ENCODE measurements at places on chromosomes 7 and 10. TPM values are rescaled to one million over a fixed set of nuclear protein-coding genes. Genes with fewer than 3 reads are reported as not detected.

- no peak for DNase-seq
These were observed 135.2 kb upstream of the PRSS1 start for GRCh38 chr7:142614116-142614515.

DNA sequence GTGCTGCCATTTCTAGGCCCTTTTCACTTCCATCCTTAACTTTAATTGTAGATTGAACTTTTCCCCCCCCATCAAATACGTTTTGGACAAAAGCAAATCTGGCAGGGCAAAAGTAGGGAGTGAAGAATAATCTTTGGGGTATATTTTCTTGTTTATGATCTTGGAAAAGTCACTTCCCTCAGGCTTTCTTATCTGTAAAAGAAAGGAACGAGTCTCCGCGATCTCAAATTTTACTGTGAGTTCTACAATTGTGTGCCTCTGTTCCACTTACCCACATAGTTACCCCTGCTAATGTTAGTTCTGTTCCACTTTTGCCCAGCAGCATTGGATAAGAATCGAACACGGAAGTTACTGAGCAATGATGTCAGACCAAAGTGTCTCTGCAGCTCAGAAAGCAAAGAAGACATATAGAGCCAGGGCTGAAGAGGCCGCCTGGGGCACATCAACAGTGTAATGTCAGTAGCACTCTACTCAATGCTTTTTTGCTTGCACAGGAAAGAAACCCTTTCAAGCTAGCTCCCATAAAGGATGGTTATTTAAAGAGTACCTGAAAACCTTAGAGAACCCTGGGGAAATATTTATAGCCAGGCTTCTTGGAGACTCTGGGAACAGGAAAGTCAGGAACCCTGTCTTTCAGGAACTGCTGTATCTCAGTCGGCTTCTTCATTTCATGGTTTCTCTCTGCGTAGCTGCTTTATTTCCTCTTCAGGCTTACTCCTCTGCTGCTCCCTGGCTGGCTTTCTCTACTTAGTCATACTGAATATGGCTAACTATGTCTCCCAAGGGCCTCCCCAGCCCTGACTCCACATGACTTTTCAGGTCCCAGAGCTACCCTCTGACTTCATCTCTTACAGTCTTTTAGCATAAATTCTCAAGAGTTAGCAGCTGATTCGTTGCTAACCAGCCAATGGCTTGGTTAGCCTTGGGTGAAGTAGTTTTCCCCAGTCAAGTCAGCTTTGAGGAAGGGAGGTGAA lies 123.7 kb upstream of the FAM3C start:
- DNase-seq = no peak

- no peak for DNase-seq
These were observed 1.1 kb downstream of the P4HA1 start for GRCh38 chr10:73095481-73096021.

GRCh38 chr7:108528183-108528712 lies 2.3 kb upstream of the PNPLA8 start:
- no peak for DNase-seq

GRCh38 chr10:1373287-1373686 lies 317.1 kb downstream of the WDR37 start:
- DNase-seq = no peak

DNA sequence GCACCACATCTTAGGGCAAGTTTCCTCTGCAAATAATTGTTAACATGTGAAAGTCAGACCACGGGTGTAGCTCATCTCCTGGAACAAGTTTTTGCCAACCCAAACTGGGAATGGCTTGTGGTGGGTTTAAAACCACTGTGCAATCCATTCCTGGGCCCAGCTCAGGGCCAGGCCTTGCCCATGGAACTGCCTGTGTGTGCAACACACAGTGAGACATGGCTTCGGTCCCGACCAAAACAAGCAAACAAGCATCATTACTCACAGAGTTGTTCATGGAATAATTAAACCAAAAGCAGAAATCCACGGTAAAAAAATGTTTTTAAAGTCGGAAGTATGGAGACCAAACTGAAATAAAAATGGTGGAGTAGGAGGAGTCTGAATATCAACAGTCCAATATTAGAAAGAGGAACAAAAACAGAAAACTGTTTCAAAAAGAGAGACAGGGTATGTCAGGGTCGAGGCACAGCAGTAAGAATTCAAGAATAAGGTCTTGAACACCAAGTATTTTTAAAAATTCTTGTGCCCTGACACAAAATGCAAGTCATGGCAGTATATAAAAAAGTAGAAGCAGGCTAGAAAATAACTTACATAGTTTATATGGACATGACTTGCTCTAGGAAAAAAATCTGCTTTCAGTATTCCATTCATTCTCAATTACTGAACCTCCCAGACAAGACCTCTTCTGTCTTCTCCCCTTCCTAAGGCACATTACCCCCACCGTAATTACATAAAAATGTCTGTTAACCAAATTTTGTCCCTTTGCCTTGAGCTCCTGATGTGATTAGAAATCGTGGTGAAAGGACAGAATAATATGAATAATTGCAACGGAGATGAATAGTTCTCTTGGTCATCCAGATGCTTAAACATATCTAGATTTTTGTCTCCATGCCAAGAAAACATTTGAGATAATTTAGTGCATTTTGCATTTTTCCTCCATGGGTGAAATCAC lies 88.4 kb downstream of the FAS start:
- no peak for DNase-seq

GRCh38 chr10:33113466-33113865 lies 155.4 kb upstream of the ITGB1 start:
- no peak for DNase-seq

DNA sequence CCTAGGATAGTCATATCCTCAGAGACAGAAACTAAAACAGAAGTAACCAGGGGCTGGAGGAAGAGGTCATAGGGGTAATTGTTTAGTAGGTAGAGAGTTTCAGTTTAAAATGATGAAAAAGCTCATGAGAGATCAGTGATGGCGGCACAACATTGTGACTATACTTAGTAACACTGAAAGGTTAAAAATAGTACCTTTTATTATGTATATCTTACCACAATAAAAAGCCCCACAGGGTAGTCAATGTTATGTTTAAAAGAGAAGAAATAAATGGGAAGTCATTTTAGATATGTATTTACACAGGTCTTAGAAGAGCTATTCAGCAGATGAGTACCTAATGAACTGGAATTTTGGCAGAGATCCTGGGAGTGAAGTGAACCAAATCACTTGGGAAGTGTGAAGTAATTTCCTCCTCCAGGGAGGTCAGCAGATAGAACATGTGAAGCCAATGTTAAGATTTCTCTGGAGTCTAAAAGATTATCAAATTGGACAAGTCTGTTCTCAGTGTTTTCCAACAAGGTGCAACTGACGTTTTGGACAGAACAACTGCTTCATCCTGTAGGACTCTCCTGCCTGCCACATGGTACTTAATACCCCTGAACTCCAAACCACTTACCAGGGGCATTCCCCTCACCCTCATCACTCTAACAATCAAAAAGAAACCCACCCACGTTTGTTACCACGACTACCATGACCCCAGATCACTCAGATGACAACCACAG lies 6.4 kb downstream of the CDCA7L start:
- DNase-seq = no peak

GRCh38 chr7:147182874-147183273 lies 1066.3 kb downstream of the CNTNAP2 start:
- DNase-seq = no peak

DNA sequence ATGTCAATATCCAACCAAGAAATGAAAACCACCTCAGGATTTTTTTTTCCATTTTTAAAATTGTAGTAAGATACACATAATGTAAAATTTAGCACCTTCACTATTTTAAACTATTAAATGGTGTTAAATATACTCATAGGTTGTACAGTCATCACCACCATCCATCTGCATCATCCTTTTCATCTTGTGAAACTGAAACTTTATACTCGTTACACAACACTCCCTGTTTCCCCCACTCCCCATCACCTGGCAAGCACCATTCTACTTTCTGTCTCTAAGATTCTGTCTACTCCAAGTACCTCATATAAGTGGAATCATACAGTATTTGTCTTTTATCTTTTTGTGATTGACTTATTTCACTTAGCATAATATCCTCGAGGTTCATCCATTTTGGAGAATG lies 335.2 kb upstream of the NPSR1 start:
- DNase-seq = no peak

GRCh38 chr10:86364491-86365345 lies 1.9 kb downstream of the GRID1 start:
- peak; percentile 62 for DNase-seq

GRCh38 chr7:4866528-4867496 lies 5.0 kb upstream of the PAPOLB start:
- DNase-seq = no peak

- no peak for DNase-seq
These were observed 266.3 kb downstream of the PPP1R3A start for GRCh38 chr7:113652501-113652900.

DNA sequence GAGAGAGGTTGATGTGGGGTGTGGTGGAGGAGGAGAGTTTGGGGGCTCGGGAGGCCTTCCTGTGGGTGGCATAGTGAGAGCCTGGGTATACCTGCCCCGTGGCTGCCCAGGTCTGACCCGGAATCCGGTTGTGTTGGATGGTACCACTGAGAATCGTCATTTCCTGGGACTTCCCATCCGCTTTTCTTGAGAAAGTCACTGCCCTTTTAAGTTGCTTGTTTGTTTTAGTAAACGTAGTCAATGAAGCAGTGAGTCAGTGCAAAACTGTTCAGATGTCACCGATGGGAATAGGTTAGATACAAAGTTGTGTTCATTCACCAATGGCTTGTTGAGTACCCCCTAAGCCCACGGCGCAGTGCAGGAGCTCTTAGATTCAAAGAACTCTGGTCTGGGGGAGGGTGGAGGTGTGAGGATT lies 285.8 kb downstream of the CAMK1D start:
- no peak for DNase-seq

DNA sequence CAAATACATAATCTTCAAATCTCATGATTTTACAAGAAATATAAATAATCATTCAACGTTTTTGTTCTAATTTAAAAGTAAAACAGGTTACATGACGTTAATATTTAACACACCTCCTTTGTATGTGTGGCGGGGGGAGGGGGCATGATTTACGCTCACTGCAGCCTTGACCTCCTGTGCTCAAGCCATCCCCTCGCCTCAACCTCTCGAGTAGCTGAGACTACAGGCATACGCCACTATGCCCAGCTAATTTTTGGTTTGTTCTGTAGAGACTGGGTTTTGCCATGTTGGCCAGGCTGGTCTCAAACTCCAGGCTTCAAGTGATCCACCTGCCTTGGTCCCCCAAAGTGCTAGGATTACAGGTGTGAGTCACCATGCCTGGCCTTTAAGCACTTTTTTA lies 7.2 kb upstream of the CACNA2D1 start:
- no peak for DNase-seq

DNA sequence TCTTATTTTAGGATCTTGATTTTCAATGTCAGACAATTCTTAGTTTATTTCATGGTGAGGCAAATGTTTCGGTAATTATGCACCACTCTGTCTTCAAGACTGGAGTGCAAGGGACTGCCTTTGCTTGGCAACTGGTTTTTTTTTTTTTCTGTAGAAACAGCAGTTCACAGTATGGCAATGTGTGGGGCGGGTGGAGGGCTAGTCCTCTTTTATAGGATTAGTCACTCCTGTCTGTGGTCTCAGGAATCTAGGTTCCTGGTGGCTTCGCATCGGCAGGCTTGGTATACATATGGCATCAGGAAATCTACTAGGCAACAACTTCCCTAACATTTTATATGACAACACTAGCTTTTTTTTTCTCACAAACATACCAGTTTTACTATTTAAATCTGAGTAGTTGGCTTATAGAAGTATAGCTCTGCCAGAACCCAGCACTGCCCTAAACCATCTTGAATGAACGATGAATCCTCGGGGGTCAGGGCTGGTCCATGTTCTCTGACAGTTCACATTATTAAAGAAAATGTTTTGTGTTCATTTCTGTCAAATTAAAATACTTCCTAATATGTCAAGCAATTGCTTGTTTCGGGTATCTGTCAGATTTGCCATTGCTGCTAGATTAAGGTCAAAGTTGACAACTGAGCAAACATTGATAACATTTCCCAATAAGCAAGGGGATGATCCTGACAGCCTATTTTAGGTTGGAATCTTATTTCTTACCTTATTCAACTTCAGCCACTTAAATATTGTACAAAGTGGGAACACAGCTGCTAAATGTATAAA lies 289.7 kb upstream of the VSTM2A start:
- no peak for DNase-seq

DNA sequence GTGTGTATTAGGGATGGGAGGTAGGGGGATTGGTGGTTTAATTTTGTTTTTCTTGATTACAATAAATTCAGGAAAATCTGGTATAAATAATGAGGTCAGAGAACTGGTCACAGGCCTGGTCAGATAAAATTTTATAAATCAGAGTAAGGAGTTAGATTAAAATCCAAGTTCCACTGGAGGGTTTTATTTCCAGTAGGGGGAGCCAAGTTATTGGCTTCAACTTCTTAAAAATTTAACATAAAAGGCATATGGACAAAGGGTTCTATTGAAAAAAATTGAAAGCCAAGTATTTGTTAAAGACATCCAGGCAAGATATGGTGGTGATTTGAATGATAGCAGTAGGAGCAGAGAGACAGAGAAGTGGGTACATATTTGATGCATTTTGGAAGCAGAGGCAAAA lies 763.3 kb downstream of the SORCS1 start:
- no peak for DNase-seq

GRCh38 chr10:59976909-59977308 lies 70.6 kb upstream of the CCDC6 start:
- no peak for DNase-seq

GRCh38 chr10:125092564-125093031 lies 67.8 kb downstream of the CTBP2 start:
- DNase-seq = peak; percentile 61

- no peak for DNase-seq
These were observed 57.0 kb downstream of the ZNF277 start for GRCh38 chr7:112263519-112263918.

- peak; percentile 45 for DNase-seq
These were observed 89.9 kb downstream of the CARD11 start for GRCh38 chr7:2953588-2954407.

- no peak for DNase-seq
These were observed 21.3 kb downstream of the SRPK2 start for GRCh38 chr7:105367458-105367857.

DNA sequence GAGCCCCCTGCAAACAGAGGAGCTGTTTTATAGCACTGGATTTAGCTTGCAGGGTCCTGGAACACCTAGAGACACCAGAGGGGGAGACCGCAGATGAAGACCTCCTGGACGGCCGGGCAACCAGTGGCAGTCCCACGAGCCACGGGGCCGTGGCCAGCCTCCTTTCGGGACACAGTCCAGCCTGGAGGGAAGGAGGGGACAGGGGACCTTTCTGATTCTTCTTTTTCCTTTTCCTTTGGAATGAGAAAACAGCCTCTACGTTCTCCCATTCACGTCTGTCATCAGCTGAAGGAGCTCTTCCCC lies 35.4 kb upstream of the FAM20C start:
- DNase-seq = no peak

CARD11 gene
- 5.8 TPM for total RNA-seq

APBB1IP gene
- total RNA-seq = 19.2 TPM

PDGFA gene
- 57.1 TPM for total RNA-seq

RAMP3 gene
- 255 TPM for total RNA-seq

MINPP1 gene
- 15.4 TPM for total RNA-seq

KLF14 gene
- not detected for total RNA-seq

VSTM4 gene
- 19.5 TPM for total RNA-seq

LRRTM3 gene
- not detected for total RNA-seq

KCNH2 gene
- total RNA-seq = 3.6 TPM
